ENCODE measurements at places on chromosomes 2 and 18.

DNA sequence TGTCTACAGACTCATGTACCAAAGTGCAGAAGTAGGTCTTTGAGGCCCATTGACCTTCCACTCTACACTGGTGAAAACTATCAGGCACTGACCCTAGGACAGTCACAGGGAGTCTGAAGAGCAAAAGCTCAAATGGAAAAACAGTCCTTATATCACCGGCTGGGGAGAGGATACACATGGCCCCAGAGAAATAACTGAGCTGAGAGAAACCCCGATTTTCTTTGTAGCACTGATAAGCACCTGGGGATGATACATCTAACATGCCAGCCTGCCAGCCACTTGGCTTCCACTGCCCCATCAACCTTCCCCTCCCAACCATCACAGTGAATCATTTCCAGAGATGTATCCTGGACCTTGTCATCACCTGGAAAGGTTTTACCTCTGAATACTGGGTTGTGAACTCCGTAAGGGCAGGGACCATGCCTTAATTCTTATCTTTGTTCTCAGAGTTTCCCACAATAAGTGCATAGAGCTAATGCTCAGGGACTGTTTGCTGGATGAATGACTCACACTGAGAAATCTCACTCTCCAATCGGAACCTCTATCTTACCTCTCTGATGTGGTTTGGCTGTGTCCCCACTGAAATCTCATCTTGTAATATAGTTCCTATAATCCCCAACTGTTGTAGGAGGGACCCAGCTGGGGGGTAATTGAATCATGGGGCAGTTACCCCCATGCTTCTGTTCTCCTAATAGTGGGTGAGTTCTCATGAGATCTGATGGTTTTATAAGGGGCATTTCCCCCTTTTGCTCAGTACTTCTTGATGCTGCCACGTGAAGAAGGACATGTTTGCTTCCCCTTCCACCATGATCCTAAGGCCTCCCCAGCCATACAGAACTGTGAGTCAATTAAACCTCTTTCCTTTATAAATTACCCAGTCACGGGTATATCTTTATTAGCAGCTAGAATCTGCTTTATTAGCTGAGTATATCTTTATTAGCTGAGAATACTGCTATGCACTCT, 37.1 kb downstream of the EVA1A start:
- DNase-seq, result no peak

- no peak for DNase-seq
Observed at GRCh38 chr2:205198140-205198525, 484.2 kb upstream of the NRP2 start.

DNA sequence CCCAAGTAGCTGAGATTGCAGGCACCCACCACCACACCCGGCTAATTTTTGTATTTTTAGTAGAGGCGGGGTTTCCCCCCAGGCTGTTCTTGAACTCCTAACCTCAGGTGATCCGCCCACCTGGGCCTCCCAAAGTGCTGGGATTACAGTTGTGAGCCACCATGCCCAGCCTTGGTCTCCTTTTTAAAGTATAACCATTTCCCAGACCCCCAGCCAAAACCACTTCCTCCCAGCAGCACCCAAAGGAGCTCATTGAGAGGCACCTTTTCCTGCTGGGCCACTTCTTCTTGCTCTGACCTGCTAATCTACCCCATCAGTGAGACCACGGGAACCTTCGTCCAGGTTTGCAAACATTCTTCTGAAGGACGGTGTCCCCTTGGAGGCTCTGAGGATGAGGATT, 69.9 kb downstream of the INPP5D start:
- DNase-seq, result no peak

DNA sequence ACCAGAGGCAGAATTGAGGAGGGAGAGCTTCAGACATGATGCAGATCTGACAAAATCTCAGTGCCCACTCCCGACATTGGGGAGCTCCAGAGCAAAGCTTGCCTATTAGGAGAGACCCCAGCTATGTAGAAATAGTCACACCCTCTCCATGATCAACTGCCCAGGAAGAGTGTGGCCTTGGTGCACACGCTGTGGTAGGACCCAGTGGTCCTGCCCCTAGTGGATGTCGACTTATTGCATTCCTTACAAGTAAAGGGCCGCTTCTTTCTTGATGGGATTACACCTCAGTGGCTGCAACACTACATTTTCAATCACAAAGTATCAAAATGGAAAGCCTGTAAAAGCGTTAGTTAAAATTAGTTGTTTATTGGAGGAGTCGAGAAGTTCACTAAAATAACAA, 64.2 kb downstream of the VRK2 start:
- DNase-seq, result no peak

GRCh38 chr2:24883946-24884345, 36.1 kb downstream of the ADCY3 start:
- no peak for DNase-seq

GRCh38 chr2:216679658-216680024, 15.7 kb downstream of the IGFBP5 start:
- no peak for DNase-seq

- no peak for DNase-seq
Observed at GRCh38 chr2:238908960-238909951, 61.4 kb downstream of the TWIST2 start.

DNA sequence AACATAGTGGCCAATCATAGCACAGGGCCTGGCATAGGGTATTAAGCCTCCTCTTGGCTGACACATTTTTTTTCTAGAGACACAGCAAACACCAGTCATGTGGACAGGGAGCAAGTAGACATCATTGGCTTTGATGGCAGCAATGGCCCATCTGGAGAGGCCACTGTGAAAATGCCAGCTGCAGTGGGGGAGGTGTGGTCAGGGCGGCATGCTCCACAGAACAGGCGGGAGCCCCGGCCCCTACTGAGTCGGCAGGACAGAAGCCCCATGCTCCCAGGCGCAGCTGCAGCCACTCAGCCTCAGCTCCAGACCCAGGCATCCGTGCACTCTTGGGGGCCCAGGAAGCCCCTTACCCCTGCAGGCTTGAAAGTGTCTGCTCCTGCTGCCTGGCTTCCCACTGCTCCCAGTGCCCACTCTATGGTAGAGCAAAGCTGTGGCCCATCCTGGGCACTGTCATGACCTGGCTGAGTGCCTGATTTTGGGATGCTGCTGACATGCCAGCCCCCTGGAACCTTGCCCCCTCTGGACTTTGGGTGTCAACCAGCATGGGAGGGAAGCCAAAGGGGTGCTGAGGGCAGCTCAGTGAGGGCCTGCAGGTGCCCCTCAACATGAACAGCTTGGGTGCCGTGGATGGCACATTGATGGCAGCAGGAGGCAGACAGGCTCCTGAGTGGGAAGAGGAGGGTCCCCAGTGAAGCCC, 23.3 kb upstream of the UBE2F start:
- DNase-seq, result no peak

- no peak for DNase-seq
Observed at GRCh38 chr18:58152216-58152615, 108.2 kb downstream of the NEDD4L start.
